RWPE1 (cell line): ENCODE measurements at places on chromosomes 3 and 15.
A peak's percentile ranks its signal among the peaks of the same experiment; 100 is the strongest.

GRCh38 chr3:188760408-188760807, 411.4 kb upstream of the TPRG1 start:
- peak; percentile 53 for DNase-seq

DNA sequence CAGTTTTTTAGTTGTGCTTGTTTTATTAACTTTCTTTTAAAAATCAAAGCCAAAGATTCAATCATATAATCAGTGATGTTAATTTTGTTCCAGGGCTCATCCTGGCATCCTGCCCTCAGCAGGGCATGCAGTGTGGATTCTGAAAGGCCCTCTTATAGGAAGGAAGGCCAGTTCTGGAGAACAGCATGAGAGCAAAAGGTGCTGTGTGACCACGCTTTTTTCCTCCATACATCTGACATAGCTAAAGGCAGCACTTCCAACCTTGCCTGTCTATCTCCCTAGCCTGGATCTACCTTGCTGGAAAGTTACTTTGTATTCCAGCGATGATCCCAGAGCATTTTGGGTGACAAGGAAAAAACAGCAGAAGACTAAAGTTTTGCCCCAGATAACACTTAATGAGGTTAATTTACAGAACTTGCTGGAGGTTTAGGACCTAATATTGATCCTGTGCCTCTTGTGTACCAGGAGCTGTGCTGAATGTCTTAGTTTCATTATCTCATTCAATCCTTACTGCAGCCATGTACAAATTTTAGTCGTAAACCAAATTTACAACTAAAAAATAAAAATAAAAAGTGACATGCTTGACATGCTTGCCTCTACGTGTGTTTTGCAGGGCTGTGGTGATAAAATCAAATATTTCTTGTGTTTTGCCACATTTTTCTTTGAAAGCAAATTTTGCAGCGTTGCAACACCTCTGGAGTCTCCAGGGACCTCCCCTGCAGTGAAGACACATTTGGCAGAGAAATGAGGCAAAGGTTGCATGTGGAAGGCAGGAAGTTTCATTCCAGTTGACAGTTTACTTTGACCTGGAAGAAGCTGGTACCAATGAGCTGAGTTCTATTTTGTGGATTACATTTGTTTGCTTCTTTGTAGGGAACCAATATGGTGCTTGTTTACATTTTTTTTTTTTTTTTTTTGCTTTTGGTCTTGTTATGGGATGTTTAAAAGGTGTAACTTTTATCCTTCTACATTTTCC, 13.2 kb downstream of the IL1RAP start:
- no peak for DNase-seq

GRCh38 chr15:93261845-93262244, 172.8 kb upstream of the RGMA start:
- DNase-seq = no peak

- DNase-seq = no peak
These were observed 268.5 kb downstream of the SHQ1 start for GRCh38 chr3:72579581-72580245.

DNA sequence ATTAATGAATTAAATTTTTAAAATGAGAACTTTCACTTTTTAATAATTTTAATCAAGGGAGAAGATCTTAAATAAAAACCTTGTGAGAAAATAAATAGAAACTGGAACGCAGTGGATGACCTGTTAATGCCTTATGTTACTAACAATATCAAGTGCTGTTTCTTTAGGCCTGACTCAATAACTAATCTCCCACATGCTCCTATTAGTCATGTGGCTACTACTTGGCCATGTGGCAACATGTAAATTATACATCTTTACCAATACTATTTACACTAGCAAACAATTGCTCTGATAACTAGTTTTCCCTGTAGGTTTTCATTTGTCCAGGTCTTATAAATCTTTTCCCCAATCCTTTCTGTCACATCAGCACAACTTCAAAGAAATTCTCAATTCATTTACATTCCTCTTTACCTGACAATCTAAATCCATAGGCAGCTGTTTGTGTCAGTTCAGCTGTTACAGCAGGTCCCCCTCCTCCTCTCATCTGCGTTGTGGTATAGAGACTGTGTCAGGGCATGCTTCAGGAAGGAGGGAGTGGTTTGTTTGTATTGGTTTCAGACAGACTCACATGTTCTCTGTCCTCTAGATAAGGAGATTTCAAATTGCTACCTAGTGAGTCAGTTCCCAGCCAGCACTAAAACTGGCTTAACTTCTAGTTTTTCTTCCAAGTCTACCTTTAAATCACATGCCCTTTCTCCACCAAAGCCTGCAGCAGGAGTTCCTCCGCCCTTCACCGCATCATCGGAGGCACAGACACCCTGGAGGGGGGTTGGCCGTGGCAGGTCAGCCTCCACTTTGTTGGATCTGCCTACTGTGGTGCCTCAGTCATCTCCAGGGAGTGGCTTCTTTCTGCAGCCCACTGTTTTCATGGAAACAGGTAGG, 11.3 kb upstream of the C3orf52 start:
- peak; percentile 98 for DNase-seq

DNA sequence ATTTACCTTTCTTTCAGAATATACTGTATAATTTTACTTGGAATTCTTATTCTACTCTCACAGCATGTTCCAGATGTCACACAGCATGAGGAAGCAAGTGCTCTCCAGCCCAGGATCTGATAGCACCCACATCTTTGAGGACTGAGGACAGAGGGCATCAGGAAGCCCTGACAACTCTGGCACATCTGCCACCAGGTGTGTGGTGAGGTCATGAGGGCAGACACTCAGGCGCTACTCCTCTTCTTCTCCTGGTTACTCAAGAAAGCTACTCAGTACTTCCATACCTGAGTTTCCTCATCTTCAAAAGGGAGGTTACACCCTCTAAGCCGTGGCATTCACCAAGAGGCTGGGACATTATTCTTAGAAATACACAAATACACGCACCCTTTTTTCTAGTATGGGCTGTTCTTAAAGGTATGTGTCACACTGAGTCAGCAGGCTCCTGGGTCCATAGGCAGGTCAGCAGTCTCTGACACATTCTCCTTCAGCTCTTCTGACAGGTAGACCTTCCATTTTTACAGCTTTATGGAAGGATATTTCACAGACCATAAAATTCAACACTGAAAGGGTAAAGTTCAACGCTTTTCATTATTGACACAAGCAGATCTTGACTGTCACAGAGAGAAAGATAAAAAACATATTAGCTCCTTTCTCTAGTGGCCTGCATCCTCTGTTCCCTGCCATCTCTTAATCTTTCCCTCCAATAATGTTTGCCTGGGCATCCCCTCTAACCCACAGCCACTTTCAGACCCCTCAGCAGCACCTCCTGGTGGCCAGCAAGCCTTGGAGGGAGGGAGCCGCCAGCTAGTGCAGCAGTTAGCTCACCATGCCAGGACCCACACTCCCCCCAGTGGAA, 103.2 kb upstream of the TJP1 start:
- DNase-seq = peak; percentile 91
